ENCODE measurements at places on chromosomes 11 and 22.

- DNase-seq: no peak
Measured at GRCh38 chr22:47144791-47145425, 382.5 kb downstream of the TBC1D22A start.

GRCh38 chr11:131467645-131468394 lies 97.4 kb downstream of the NTM start:
- DNase-seq: no peak

DNA sequence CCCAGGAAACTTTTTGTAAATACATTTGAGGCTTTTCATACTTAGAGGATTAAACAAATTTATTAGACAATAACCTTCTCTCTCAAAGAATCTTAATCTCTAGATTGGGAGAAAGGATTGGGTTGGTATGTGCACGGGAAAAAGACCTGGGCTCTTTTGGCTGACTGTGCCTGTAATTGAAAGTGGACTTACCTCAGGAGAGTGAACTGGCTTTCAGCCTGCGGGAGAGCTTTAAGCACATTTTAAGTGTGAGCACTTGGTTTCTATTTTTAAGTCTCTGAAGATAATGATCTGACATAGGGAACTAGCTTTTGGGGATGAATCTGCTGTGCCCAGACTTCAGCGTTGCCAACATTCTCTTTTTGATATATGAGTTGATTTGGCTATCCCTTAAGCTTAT lies 35.8 kb downstream of the UVRAG start:
- DNase-seq: no peak

DNA sequence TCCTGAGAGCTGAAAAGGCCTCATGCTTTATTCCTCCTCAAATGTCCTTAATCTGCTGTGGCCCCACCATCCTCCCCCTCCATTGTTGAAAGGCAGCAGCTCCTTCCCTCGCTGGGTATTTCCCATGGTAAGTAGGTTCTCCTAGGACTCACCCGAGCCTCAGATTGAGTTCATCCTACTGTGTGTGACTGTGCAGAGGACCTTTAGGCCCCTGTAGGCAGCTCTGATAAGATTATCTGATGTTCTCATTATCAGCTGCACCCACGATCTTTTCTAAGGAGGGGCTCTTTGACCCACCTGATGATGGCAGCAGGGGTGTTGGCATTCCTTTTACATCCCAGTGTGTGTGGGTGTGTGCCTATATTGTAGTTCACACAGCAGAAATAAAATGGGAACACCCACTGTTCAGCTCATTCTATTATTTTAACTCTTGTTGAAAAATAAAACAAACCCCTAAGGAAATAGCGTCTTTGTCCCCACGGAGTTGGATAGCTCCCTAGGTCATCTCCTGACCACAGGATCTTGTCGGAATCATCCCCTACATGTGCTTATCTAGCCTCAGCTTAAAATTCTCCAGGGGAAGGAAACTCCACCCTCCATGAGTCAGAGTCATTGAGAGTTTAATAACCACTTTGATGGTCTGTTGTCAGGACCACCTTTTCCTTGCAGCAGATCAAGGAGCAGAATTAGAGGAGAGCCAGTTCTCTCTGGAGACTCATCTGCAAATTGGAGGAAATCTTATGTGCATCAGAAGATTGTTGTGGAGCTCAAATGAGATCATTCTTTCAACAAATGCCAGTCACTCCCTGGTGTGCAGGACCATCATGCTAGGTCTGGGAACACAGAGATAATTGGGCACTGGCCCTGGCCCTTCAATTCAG lies 19.3 kb downstream of the ENDOD1 start:
- peak; percentile 60 for DNase-seq

- peak; percentile 53 for DNase-seq
Measured at GRCh38 chr22:20523086-20523983, 15.9 kb downstream of the MED15 start.

GRCh38 chr11:106063009-106063408 lies 14.1 kb downstream of the KBTBD3 start:
- no peak for DNase-seq

DNA sequence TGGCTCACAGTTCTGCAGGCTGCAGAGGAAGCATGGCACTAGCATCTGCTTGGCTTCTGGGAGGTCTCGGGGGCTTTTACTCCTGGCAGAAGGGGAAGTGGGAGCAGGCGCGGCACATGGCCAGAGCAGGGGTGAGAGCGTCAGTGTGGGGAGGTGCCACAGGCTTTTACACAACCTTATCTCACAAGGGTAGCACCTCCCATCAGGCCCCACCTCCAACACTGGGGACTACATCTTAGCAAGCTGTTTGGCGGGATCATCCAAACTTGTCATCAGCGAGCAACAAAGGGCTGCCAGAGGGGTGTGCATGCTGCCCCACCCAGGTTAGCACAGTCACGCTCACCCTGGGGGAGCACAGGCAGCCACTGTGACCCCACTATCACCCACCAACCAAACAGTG lies 18.9 kb upstream of the YPEL1 start:
- DNase-seq: peak; percentile 78

DNA sequence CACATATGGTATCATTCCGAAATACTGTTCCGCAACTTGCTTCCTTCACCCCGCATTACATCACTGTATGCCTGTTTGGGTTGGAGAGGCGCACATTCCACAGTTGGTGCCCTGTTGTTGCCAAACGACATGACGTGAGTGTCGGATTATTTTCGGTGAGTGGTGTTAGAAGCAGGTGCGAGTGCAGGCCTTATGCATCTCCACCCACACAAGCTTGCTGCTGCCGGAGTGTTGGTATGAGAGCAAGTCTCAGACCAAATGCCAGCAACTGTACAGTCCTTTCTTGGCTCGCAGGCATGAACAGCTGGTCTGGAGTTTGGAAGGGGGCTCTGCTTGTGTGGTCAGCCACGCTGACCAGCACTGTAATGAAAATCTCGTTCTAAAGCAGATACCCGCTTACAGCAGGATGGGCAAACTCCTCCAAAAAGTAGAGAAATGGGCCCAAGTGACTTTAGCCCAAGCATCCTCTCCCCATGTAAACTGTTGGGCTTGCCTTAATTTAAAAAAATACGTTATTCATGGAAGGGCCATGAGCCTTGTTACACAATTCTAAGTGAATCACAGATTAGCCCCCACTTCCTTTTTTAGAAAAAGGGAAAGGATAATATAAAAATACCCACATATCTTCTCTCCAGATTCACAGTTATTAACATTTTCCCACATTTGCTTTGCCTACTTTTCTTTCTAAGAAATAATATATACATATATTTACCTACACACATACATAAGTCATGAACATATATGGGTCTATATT lies 48.7 kb upstream of the OR9Q1 start:
- DNase-seq: no peak

- no peak for DNase-seq
Measured at GRCh38 chr11:128692753-128693415, 988 bp upstream of the FLI1 start.

- DNase-seq: no peak
Measured at GRCh38 chr11:1735271-1735670, 15.1 kb downstream of the IFITM10 start.

DNA sequence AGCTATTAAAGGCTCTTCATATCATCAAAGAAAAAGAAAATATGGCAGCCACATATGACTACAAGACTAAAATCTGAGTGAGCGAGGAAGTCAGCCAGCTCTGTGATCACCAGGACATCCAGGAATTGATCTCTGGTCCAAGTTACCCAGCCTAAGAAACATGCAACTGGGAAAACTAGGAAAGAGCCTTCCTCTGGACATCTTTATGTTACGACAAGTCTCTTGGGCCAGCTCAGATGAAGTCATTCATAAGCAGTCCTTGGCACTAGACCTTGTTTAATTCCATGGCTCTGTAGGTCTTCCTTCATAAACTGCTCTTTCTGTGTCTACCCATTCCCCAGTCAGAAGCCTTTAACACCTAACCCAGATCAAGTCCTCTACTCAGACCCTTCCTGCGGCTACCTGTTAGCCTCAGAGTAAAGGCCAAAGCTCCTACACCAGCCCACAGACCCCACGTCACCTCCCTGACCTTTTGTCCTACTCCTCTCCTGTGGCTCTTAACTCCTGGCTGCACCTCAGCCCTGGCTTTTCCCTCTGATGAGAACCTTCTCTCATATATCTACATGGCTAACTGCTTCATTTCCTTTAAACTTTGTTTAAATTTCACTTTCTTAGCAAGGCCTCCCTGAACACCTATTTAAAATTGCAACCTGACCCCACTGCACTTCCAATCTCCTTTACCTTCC lies 134.0 kb downstream of the KIF18A start:
- no peak for DNase-seq

DNA sequence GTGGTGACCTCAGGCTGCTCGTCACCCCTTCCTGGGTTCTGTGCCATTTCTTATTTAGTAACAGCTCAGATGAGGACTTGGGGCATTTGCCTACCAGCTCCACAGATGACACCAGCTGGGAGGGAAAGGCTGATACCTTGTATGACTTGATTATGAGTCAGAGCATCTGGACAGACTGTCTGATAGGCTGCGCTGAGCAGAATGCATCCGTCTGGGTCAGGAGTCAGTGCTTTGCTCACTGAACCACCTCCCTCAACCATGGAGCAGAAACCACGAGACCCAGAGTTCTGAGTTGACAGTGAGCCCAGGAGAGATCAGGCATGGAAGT lies 6.8 kb downstream of the ST14 start:
- DNase-seq: no peak

DNA sequence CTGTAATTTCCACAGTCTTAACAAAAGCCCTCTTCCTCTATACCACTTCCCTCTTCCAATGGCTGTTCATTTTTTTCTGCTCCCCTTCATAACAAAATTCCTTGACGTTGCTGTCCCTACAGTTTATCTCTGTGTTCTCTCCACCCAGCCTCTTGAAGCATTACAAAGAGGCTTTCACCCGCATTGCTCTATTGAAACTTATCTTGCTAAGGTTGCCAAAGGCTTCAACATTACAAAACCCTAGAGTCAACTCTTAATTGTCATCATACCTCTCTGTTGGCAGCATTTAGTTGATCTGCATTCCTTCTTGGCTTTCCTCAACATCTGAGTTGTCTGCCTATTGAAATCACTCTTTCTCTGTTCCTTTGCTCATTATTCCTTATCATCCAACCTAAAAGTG lies 1055.7 kb downstream of the JRKL start:
- DNase-seq: no peak

DNA sequence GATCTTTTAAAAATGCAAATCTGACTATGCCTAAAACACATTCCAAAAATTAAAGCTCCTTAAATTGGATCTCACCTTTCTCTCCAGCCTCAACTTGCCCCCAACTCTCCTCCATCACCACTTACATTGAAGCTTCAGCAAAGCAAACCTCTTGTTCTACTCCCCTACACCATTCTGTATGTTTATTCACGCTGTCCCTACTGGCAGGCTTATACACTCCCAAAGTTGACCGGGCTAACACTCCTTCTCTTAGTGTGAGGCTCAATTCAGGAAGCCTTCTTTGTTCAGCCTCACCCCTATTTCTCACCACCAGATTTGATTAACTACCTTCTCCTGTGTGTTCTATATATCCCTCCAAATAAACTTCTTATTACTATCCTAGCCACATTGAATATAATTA lies 1.8 kb upstream of the GDPD4 start:
- no peak for DNase-seq

DNA sequence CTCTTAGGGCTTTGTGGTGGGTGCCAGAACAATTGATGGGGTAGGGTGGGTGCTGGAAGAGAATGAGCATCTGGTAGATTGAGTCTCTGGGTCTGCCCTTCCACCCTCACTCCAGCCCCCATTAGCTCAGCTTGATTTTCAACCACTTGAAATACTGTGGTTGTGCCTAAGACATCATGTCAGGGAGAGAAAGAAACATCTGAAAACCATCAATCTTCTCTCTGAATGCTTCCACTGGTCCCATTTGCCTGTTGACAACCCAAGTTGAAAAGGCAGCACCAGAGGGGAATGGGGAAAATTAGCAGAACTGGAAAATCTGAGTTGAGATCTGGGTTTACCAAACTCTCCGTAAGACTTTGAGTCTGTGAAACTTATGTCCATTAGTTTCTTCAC lies 26.1 kb downstream of the CD44 start:
- no peak for DNase-seq

DNA sequence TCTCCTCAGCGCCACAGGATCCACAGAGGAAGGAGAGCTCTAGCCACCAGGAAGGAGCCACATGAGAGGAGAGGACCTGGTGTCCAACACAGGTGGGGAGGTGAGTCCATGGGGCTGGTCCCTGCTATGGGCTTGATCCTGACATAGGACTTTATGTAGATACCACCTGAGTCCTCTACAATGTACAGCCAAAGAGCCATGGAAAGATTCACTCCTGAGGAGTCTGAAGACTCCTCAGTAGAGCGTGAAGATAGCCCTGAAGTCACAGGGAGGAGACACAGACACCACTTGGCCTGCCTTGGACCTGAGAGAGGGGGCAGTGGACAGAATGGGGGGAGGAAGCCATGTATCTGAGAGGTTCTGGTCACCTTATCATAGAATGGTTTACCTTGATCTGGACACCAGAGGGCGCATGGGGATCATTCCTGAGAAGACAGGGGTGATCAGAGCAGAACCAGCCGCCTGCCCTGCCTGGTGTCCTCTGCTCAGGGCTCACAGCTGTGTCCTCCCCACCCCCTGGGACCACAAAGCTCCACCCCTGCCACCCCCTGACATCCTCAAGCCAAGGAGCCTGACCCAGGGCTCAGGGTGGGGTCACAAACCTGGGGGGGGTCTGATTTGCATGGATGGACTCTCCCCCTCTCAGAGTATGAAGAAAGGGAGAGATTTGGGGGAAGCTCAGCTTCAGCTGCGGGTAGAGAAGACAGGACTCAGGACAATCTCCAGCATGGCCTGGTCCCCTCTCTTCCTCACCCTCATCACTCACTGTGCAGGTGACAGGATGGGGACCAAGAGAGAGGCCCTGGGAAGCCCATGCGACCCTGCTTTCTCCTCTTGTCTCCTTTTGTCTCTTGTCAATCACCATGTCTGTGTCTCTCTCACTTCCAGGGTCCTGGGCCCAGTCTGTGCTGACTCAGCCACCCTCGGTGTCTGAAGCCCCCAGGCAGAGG lies 77.0 kb downstream of the ZNF280B start:
- DNase-seq: peak; percentile 65

GRCh38 chr11:125171974-125172373 lies 7.4 kb downstream of the PKNOX2 start:
- DNase-seq: no peak

DNA sequence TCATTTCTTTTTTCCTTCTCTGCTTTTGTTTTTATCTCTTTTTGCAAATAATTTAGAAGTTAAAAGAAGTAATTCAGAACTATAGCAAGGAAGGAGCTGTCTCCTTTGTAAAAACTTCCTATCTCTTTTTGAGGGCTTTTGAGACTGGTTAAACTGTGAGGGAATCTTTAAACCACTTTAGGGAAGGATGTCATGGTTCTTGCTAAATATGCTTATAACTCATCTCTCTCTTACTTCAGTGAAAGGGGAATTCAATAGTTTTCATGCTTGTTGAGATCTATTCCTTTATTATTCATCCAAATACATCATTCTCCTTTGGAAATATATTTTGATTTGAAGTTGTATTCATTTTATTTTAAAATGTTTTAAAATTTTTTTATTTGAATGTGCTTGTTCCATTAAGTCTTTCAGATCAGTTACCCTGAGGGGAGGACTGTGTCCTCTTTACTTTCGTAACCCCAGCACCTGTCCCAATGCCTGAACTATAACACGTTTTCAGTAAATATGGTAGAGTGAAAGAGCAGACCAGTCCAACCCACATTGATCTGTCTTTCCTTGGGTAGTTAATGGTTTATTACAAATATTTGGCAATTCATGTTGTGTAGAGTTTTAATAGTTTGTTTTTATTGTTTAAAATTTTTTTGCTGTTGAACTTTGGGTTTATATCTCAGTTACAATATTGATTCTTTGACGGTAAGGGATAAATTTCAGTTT lies 27.5 kb downstream of the AMOTL1 start:
- no peak for DNase-seq

- no peak for DNase-seq
Measured at GRCh38 chr11:114310095-114310494, 13.9 kb downstream of the NNMT start.

GRCh38 chr22:32576553-32577253 lies 102.1 kb downstream of the FBXO7 start:
- DNase-seq: no peak

Data from hematopoietic multipotent progenitor cell (in vitro differentiated cells).